ENCODE measurements at places on chromosomes 11 and 22.

DNA sequence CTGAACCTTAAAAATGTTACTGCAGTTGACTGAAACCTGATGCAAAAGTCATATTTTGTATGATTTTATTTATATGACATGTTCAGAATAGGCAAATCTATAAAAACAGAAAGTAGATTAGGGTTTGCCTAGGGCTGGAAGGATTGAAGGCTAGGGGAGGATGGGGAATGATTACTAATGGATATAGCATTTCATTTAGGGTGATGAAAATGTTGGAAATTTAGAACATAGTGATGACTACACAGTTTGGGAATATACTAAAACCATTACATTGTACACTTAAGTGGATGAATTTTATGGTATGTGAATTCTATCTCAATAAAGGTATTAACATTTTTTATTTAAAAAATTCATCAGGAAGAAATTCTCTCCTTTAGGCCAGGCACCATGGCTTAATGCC, 22.9 kb upstream of the PAFAH1B2 start:
- no peak for DNase-seq

DNA sequence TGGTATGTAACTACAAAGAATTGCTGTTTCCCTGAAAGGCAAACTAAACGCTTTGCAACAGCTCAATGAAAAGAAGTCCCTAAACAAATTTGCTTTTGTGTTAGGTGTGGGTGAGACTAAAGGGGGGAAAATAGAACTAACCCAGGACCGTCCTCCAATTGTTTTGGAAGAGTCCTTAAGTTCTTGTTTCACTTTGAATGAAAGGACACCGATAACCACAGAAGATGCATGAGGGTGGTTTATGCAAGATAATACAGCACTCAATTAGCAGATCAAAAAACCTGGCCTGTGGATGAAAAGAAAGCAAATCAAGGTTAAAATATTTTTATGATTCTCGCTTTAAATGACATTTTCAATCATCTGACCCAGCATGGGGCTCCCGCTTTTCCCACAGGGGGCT, 304.5 kb upstream of the SYN3 start:
- DNase-seq = no peak

- DNase-seq = no peak
Observed at GRCh38 chr22:26748845-26749244, 91.5 kb downstream of the MIAT start.

DNA sequence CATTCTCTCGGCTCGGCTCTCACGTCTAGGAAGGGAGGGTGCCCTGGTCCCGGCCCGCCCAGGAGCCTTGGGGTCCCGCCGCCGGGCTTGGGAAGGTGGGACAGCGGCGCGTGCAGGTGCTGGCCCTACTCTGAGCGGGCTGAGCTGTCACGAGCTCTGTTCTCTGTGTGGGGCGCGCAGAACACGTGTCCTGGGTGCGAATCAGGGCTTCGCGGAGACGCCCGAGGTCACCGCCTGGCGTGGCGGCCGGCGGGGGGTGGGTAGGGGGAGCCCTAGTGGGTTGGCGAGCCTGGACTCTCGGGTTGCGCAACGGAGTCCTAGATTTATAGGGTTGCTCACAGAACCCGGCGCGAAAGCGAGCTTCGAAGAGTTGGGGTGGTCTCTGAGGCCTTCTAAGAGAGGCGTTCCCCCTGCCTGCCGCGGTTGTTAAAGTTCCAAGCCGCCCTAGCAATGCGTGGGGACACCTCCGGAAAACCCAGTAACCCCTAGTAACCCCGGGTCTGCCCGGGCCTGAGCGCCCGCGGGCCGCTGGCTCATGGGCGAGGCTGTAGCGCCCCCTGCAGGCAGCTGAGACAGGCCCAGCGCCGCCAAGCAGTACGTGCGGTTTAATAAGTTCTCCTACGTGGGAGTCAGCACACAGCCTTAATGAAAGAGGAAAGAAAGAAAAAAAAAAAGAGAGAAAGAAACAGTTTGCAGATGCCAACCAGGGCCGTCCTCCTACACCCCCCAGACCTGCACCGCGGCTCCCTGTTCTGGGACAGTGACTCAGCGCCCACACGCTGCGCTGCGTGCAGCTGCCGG, 2.7 kb downstream of the ADM start:
- DNase-seq = peak; percentile 79

DNA sequence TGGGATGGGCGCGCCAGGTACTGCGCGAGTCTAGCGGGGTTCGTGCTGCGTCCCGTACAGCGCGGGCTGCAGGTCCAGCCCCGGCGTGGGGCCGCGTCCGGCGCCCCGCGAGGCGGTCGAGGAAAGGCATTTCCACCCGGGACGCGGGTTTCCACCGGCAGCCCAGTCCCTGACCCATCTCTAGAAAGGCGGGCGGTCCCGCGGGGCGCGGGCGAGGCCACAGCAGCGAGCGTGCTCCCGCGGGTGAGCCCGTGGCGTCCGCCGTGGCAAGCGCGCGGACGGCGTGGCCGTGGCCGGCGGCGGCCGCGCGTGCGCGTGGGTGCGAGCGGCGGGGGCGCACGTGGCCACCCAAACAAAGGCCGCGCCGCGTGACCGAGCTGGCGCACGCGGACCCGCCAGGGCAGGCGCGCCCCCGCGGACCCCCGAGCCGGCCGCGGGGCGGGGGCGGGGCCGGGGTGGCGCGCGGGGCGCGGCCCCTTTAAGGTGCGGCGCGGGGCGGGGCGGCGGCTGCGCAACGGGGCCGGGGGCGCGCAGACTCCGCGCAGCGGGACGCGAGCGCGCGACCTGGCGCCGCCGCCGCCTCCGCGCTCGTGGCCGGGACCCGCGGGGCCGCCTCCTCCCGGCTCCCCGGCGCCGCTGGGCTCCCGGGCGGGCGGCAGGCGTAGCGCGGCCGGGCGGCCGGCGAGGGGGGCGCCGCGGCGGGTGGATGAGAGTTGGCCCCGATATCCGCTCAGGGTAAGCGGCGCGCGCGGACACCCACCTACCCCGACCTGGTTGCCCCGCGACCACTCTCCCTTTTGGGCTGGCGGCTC, 39.3 kb upstream of the CELSR1 start:
- DNase-seq = peak; percentile 39

DNA sequence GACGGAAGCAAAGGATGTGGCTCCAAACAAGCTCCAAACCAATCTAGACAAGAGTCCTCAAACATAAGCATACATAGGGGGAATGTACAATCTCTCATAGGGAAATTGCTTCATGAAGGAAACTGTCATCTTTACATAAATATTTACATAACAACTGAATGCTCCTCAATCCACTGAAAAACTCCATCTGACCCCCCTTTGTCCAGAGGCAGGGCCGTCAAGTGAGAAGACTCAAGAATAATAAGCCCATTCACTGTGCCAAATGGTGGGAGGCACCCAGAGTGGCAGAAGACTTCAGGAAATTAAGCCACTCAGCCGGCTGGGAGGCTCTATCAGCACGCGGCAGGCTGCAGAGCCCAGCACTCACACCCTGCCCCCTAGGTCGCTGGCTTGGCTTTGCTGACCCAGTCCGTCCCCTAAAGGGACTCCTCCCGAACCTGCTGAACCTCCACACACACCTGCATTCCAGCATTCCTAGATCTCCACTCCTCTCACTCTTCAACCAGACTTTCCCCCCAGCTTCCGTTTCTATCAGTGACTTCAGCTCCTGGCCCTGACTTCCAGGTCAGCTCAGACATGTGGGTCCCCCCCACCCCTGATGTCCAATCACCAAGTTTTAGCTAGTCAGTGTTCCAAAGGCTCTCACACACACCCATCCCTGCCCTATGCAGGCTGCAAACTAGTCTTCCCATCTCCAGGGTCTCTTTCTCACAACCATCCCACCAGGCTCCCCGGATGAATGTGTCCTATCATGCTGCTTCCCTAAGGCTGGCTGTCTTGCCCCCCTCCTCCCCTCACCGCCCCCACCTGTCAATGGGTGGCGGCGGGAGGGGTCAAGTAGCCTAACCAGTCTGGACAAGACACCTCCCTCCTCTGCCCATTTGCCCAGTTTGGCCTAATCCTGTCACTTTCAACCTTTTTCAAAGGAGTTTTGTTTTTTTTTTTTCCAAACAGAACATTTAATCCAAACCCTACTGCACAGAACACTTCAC, 11.3 kb downstream of the VPS37C start:
- DNase-seq = no peak

- DNase-seq = no peak
Observed at GRCh38 chr11:95338430-95338991, 107.5 kb upstream of the SESN3 start.

GRCh38 chr11:94728541-94728940, 39.6 kb upstream of the AMOTL1 start:
- DNase-seq = no peak

- DNase-seq = no peak
Observed at GRCh38 chr11:58392746-58393145, 13.9 kb downstream of the OR5B3 start.

DNA sequence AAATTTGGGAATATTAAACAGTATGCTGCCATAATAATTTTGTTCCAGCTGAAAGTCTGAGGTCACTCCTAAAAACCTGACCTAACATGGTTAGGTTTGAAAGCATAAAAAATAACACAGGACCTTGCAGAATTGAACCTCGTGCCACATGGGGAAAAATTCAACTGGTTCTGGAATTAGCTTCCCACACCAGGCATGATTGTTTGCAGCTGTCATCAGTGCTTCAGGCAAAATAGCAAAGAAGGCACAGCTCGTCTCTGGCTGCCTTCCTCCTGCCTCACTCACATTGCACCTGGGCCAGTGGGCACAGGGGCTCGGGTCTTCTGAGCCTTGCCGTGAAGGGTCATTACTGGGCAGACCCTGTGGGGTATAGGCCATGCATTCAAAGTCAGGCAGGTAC, 153.8 kb upstream of the ARHGAP20 start:
- no peak for DNase-seq

- DNase-seq = no peak
Observed at GRCh38 chr11:121471167-121471566, 18.4 kb upstream of the SORL1-AS1 start.

GRCh38 chr11:116885951-116886655, 48.7 kb upstream of the APOA1 start:
- no peak for DNase-seq
